ENCODE measurements at places on chromosomes 7 and 10.

DNA sequence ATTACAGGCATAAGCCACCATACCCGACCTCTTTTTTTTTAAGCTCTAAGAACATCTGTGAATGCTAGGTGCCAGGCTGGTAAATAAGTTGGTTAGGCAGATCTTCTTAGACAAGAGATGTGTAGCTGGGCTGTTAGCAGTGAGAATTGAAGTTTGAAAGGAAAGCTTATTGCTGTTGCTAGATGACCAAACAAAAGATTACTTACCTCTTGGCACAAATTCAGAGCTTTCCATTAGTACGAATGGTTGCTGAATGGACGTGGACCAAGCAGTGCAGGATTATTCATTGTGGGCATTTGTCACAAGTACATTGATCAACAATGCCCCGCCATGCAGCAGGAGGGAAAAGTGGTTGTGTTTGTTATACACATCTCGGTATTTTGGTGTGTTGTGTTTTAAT lies 131.2 kb downstream of the GFRA1 start:
- no peaks in the 10 kb centered on the region for H3K36me3 ChIP-seq
- H3K4me3 ChIP-seq, result no peak overlapping the region
- H3K27ac ChIP-seq, result no peak overlapping the region

DNA sequence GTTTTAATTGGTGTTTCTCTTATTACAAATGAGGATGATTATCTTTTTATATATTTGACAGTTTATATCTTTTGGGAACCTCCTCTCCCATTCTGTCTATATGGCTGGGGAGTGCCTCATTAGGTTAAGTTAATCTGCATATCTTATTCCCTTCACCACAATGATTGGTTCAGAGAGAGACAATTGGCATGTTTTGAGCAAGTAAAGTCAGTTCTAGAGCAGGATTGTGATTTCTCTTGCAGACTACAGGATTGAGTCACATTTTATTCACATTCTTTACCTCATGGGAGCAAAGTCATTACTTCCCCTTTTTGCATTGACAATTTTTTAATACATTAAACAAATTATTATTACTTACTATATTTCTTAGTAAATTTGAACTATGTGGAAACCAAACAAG lies 345.6 kb downstream of the MDFIC start:
- peaks cover 14% of the 10 kb centered on the region for H3K27me3 ChIP-seq
- H3K4me1 ChIP-seq, result no peaks in the 10 kb centered on the region
- H3K4me3 ChIP-seq, result no peak overlapping the region

DNA sequence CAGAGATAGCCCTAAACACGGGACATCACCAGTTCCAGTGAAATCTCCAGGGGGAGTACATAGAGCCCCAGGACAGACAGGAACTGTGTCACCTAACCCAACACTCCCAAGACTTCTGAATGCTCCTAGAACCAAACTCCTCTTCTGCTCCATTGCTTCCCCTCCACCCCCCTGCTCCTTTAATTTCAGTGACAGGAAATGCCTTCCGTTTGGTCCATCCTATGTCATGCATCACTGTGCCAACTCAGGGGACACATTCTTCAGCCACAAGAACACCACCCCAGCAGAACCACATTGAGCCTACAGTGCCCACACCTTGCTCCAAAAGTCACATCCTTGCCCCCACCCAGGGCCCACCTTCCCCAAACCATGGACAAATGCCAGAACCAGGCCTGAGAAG lies 100.5 kb downstream of the KCNMA1 start:
- no peak for DNase-seq
- H3K4me3 ChIP-seq, result no peak overlapping the region
- no peaks in the 10 kb centered on the region for H3K4me1 ChIP-seq
- H3K36me3 ChIP-seq, result no peaks in the 10 kb centered on the region

- peak overlapping the region; percentile 99 for H3K27ac ChIP-seq
- H3K36me3 ChIP-seq, result peaks cover 79% of the 10 kb centered on the region
- no peak for DNase-seq
- H3K27me3 ChIP-seq, result no peaks in the 10 kb centered on the region
Observed at GRCh38 chr7:142796501-142797390, 26.0 kb downstream of the PRSS2 start.

DNA sequence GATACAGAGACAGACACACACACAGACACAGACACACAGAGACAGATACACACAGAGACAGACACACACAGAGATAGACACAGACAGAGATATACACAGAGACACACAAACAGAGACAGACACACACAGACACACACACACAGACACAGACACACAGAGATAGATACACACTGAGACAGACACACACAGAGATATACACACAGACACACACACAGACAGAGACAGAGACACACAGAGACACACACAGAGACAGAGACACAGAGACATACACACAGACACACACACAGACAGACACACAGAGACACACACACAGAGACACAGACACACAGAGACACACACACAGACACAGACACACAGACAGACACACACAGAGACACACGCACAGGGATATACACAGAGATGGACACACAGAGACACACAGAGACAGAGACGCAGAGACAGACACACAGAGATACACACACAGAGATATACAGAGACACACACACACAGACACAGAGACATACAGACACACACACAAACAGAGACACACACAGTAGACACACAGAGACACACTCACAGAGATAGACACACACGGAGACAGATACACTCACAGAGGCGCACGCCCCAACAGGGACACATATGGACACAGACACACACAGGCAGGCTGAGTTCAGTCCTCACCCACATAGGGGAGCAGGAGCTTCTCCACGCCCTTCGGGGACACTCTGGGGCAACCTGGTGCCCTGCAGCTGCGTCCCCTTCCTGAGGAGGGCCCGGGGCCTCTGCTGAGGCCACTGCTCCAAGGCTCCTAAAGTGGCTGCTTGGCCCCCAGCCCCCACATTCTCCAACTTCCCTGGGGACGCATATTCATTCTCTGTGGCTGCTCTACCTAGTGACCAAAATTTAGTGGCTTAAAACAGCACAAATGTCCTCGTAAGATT lies 10.3 kb upstream of the PPP2R2D start:
- no peak for DNase-seq
- no peaks in the 10 kb centered on the region for H3K36me3 ChIP-seq
- no peaks in the 10 kb centered on the region for H3K4me1 ChIP-seq
- no peak overlapping the region for H3K27ac ChIP-seq
- no peak overlapping the region for H3K4me3 ChIP-seq
- H3K27me3 ChIP-seq, result peaks cover 15% of the 10 kb centered on the region

- no peaks in the 10 kb centered on the region for H3K36me3 ChIP-seq
- H3K4me1 ChIP-seq, result no peaks in the 10 kb centered on the region
- no peaks in the 10 kb centered on the region for H3K27me3 ChIP-seq
- H3K4me3 ChIP-seq, result no peak overlapping the region
- no peak overlapping the region for H3K27ac ChIP-seq
Observed at GRCh38 chr7:28889290-28889689, 68.8 kb downstream of the TRIL start.

GRCh38 chr10:31536302-31536701 lies 217.3 kb downstream of the ZEB1 start:
- no peak overlapping the region for H3K27ac ChIP-seq
- H3K27me3 ChIP-seq, result peaks cover 11% of the 10 kb centered on the region
- H3K4me3 ChIP-seq, result no peak overlapping the region
- no peak for DNase-seq
- H3K4me1 ChIP-seq, result no peaks in the 10 kb centered on the region

- no peak overlapping the region for H3K27ac ChIP-seq
- DNase-seq, result no peak
- no peak overlapping the region for H3K4me3 ChIP-seq
- no peaks in the 10 kb centered on the region for H3K4me1 ChIP-seq
- H3K36me3 ChIP-seq, result no peaks in the 10 kb centered on the region
Observed at GRCh38 chr10:125025341-125025740, 83.4 kb downstream of the ZRANB1 start.

GRCh38 chr7:1062296-1063294 lies 18.2 kb downstream of the GPR146 start:
- no peaks in the 10 kb centered on the region for H3K27me3 ChIP-seq
- no peak overlapping the region for H3K4me3 ChIP-seq
- no peak overlapping the region for H3K27ac ChIP-seq
- peaks cover 11% of the 10 kb centered on the region for H3K4me1 ChIP-seq
- H3K36me3 ChIP-seq, result no peaks in the 10 kb centered on the region

DNA sequence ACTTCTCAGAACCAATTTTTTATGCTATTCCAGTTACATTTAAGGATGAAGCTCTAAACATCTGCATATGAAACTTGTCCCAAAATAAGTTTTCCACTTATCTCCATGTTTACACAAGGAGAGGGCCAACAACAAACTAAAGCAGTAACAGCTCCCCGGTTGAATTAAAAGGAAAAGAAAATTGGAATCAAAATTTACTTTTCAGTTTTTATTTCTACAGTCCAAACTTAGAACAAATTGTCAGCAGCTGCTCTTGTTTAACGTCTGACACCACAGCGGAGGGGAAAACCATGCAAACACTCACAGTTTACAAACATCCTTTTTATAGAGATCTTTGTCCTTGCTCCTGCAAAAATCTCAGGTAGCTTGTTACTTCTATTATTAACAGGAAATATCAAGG lies 101.3 kb downstream of the COL28A1 start:
- DNase-seq, result no peak
- H3K27ac ChIP-seq, result no peak overlapping the region
- no peaks in the 10 kb centered on the region for H3K36me3 ChIP-seq
- peaks cover 2% of the 10 kb centered on the region for H3K27me3 ChIP-seq

- no peak for DNase-seq
- no peak overlapping the region for H3K4me3 ChIP-seq
- H3K27ac ChIP-seq, result no peak overlapping the region
- no peaks in the 10 kb centered on the region for H3K4me1 ChIP-seq
- peaks cover 10% of the 10 kb centered on the region for H3K27me3 ChIP-seq
Observed at GRCh38 chr7:27351786-27352185, 109.2 kb downstream of the EVX1 start.

Measured in activated T-helper 1 cell treated with anti-CD3 and anti-CD28 coated beads, Interleukin-12 subunit alpha, Interleukin-12 subunit beta, Interleukin-2, Interleukin-4 antibody, amounts not matched to agents 30 ng/mL and 10 ng/mL and 1 ng/mL, durations not matched to agents 14 hours and 24 hours and 36 hours (primary cell).